NCI-H1930 (cell line): ENCODE measurements at places on chromosomes 5 and 9.

- no peak for DNase-seq
Measured at GRCh38 chr9:130262061-130262745, 3.4 kb upstream of the HMCN2 start.

- DNase-seq, result no peak
Measured at GRCh38 chr9:15080401-15080800, 170.2 kb upstream of the FREM1 start.

DNA sequence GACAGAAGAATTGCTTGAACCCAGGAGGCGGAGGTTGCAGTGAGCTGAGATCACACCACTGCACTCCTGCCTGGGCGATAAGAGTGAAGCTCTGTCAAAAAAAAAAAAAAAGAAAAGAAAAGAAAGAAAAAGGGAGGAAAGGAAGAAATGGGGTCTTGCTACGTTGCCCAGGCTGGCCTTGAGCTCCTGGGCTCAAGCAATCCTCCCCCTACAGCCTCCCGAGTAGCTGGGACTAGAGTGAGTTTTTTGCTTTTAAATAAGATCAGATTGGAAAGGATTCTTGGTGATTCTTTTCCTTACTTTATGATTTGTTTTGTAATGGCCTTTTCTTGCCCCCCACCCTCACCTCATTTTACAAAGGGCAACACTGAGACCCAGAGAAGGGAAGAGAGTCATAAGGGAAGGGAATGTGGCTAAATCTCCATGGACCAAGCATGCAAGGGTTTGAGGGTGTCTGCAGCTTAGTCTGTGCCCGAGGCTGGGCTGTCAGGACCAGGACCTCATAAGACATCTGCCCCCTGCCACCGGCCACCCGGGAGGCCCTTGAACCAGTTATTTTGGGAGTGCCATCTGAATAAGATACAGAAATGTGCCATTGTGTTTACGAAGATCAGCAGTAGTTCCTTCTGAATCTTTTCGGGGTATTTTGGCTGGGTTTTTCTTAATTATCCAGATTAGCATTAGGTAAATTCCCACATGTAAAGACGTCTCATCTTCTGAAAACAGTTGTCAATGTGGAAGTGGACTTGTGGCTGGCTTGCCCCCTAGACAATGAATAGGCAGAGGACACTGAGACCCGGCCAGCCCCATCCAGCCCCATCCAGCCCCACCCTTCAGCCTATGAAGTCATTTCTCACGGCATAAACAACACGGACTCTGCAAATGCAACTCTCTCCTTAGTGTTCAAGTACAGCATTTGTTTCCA is 44.5 kb upstream of the GRHPR start:
- no peak for DNase-seq

- no peak for DNase-seq
Measured at GRCh38 chr9:83469722-83470121, 68.5 kb downstream of the FRMD3 start.

DNA sequence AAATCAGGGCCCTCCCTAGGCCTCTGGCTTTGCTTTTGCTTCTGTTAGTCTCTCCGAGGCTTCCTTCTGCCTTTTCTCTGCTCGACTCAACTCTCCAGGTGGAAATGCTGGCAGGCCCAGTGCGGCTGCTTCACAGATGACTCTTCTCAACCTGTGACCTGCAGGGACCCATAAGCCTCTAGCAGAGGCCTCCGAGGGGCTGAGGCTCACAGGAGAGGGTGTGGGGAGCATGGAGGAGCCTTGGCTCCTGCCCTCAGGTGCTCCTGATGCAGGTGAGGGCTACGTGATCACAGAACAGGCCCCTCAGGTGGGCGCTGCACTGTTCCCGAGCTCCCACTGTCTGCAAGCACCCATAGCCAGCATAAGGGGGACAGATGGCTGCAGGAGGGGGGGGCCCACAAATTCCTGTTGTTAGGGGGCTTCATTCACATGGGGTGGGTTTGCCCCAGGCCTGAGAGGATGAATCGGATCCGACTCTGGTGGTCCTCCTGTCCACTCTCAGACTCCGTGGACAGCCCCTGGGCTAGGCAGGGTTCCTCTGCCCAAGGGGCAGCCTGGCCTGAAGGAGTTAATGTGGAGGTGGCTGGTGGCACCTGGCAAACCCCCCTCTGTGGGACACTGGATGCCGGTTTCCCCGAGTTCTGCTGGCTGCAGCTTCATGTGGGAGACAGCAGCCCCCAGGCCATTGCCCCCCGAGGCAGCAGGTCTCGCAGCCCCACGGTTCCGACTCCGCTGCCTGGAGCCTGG is 10.9 kb upstream of the FCN2 start:
- no peak for DNase-seq

DNA sequence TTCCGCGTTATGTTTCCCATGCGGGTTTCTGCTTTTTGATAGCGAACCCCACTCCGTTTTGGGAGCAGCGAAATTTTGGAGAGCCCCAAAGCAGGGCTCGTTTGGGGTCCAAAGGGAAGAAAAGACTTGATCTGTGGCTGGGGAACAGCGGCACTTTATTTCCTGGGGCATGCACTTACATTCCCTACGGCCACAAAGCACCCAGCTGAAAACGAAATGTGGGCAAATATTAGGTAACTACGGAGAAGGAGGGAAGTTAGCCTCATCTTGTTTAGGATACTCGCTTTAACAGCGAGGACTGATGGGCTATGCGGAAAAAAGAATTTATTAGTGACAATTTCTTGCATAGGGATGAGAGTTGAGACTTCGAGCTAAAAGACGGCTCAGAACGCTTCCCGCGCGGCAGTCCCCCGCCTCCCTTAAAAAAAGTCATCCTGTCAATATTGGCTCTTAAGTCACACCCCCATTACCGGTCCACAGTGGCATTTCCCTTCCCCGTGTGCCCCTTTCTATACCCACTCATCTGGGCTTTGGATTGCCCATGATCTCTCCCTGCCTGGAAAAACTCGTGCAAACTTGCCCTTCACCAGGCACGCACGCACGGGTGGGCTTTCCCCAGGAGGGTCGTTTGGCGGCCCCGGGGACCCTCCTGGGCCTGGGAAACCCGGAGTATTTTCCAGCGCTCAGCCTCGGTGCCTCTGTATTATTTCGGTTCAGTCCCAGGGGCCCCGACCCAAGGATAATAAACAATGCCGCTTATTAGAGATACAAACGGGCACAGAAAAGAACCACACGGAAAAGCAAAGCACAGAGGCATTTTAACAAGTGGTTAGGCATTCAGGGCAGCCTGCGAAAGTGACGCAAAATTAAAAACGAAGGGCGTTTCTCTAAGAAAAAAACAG is 35.8 kb upstream of the NFIB start:
- DNase-seq, result no peak

GRCh38 chr5:92942762-92943161 is 638.3 kb downstream of the NR2F1-AS1 start:
- no peak for DNase-seq

DNA sequence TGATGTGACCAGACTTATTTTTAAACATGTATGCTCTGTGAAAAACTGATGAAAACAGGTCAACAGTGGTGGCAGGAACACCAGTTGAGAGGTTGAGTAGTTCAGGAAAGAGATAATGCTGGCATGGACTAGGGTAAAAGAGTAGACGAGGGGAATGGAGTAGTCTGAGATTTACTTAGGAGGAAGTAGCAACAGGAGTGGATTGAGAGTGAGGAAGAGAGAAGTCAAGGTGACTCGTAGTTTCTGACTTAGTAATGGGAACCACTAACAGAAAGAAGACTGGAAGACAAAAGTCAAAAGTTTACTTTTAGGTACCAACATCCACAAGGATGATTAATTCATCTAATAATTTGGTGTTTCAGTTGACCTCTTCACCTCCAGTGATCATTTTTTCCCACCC is 3.6 kb downstream of the SRA1 start:
- no peak for DNase-seq

DNA sequence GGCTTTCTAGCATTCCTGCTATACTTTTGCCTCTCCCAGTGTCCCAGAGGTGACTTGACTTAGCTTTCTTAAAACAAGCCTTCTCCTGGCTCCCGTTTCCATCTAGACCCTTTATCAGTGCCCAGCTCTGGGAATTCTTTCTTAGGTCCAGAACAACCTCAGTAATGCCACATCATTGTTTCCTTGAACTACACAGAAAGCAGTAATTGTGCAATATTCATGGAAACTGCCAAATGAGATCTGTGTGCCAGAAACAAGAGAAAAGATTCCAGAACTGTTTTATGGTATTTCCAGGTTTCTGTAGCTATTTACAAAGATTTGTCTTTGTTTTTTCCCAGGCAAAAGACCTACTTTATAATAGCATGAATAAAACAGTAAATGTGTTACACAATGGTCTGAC is 391.3 kb downstream of the SLCO4C1 start:
- DNase-seq, result no peak

- no peak for DNase-seq
Measured at GRCh38 chr5:74337254-74337983, 303.1 kb downstream of the ENC1 start.

DNA sequence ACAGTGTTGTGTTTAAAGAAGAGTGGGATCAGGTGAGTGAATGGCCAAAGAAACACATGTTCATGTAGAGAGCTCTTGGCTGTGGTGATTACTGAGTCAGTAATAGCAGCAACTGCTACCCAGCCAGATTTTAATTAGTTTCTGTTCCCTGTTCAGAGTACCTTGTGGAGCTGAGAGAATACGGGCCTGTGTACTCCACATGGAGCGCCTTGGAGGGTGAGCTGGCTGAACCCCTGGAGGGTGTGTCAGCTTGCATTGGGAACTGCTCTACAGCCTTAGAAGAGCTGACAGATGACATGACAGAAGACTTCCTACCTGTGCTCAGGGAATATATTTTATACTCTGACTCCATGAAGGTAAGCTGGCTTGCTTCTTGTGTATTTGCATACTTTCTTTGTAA is 52.3 kb downstream of the SLC46A2 start:
- DNase-seq, result no peak

GRCh38 chr9:26321935-26322334 is 570.7 kb downstream of the CAAP1 start:
- DNase-seq, result no peak

DNA sequence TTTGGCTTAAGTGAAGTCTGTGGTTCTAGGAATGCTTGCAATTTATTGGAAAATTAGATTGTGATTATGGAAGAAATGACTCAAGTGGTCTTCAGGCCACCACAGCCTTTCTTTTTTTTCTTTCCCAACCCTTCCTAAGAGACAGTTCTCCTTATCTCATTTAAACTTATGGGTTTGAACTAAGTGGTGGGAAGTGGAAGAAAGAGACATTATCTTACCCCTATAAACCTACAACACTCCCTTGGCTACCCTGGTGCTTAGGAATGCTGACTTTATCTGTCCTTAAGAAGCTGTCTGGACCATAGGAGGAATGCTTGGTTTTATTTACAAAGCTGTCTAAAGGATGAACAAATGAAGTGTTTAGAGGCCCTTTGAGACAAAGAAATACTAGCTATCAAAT is 5.1 kb upstream of the ERAP1 start:
- no peak for DNase-seq

DNA sequence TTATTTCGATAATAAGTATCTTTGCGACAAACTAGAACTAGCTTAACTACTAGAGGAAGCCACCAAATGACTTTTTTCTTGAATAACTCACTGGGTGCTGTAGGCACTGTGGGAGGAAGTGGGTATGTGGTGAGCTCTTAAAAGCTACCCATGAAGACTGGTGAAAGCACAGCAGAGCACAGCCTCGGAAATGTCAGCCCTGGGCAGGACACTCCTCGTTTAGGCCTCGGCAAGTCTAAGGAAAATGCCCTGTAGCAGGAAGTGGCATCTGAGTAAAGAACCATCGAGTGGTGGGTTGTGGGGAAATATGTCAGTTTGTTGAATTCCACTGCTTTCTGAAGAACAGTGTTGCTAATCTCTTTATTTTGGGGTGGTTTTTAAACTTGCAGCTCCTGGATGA is 44.0 kb upstream of the NCS1 start:
- DNase-seq, result no peak

DNA sequence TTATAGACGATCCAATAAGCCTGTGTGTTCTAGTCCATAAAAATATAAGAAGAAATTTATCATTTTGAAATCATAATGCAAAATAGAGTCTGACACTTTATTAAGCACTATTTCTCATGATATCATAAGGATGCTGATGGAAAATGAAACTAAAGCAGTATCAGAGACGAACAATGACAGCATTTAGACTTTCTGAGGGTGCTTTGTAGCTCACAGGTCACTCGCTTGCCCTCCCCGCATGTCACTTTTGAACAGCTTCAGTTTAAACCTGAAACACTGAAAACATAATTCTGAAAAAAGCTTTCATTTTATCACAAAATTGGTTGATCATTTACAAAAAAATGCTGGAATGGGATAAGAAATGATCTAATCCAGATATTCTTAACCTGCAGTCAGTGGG is 247.1 kb downstream of the EBF1 start:
- no peak for DNase-seq

GRCh38 chr5:140217299-140218026 is 42.5 kb downstream of the CYSTM1 start:
- DNase-seq, result no peak

DNA sequence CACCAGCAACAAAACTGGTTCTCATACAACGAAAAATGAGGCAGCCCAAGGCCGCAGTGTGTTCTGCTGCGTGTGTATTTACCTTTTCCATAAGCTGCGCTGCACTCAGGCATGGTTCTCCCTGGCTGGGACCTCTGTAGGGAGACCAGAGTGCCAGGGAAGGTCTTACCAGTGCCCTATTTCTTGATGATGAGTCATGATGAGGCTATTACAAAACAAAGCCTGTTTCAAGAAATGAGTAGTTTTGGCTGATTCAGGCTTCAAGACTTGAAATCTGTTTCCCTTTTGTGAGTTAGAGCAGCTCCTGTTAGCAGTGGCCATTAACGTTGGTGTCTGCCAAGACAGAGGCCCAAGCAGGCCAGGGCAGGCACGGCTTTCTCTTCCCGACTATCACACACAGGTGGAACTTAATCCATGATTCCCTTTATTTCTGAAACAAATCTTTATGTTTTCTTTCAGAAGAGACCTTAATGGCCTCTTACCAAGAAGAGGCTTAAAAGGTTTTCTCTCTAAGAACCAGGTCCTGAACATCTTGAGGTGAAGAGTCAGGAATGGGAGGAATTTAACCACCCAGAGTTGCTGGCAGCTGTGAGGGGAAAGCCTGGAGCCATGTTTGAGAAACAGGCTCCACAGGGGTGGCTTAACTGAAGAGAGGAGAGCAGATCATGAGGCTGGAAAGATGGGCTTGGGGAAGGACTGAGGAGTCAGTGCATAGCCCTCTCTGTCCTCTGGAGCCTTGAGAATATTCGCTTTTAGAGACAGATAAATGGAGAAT is 41.4 kb upstream of the TIFAB start:
- DNase-seq, result no peak

- no peak for DNase-seq
Measured at GRCh38 chr9:127783111-127784008, 2.5 kb upstream of the CDK9 start.

GRCh38 chr5:126921241-126922091 is 108.9 kb downstream of the MARCHF3 start:
- DNase-seq, result no peak

- no peak for DNase-seq
Measured at GRCh38 chr5:37791321-37791720, 48.5 kb downstream of the GDNF start.
